ENCODE measurements at places on chromosomes 2 and 18.

- no peak for DNase-seq
Observed at GRCh38 chr2:74685408-74685807, 31.4 kb downstream of the SEMA4F start.

DNA sequence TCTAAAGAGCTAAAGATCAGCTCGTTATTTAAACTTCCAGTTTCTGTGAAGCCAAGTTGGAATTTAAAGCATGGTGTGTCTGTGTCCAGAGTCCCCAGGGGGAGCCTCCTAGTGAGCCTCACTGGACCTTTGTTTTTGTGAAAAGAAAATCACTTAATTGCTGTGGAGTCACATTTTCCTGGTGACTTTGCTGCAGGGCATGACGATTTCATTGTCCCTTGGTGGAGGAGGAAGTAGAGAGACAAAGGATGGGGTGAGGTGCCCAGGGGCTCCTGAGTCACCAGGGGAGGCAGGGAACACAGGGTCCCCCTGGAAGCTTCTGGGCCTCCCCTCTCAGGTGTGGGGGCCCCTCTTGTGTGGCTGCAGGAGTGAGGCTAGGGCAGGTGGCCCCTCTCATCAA lies 19.7 kb downstream of the ATP6V1C2 start:
- DNase-seq: no peak

GRCh38 chr2:64054161-64054915 lies 35.1 kb upstream of the VPS54 start:
- DNase-seq: no peak

GRCh38 chr2:27765621-27766286 lies 5.8 kb upstream of the MRPL33 start:
- DNase-seq: peak; percentile 29

DNA sequence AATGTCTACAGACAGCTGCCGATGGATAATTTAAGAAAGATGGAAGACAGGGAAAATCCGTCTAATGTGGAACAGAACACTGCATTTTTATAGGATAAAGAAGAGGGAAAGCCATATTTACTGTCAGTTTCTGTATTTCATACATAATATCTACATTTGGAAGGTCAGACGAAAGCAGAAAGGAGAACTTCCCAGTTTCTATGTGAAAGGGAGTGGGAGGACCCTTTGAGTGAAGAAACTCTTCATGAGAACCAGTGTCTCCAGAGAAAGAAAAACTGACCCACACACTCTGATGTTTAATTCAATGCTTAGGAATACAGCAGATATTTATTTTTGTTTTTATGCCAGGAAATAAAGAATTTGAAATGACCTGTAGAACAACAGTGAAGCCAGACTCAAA lies 127.2 kb downstream of the CALCRL start:
- no peak for DNase-seq

- no peak for DNase-seq
Observed at GRCh38 chr2:37641582-37642171, 29.8 kb downstream of the CDC42EP3 start.

- DNase-seq: no peak
Observed at GRCh38 chr2:177324797-177325196, 60.3 kb upstream of the NFE2L2 start.

DNA sequence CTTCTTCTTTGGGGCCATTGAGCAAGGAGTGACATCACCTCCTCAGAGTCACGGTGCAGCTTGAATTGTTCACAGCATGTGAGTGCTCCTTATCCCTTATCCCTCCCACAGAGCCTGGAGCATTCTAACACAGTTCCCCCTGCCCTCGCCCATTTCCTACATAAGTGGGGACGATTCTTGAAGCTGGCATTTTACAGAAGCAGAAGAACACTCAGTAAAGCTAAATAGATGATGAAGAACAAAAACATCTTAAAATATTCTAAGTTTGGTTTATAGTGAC lies 135.8 kb upstream of the APCDD1 start:
- DNase-seq: no peak

DNA sequence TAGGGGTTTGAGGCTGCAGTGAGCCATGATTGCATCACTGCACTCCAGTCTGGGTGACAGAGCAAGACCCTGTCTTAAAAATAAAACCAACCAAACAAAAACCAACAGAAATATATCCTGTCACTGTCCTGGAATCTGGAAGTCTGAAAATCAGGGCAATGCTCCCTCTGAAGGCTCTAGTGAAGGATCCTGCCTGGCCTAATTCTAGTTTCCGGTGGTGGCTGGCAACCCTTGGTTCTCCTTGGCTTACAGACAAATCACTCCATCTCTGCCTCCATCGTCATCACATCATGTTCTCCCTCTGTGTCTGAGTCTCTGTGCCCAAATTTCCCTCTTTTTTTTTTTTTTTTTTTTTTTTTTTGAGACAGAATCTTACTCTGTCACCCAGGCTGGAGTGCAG lies 15.9 kb upstream of the VPS4B start:
- DNase-seq: no peak

GRCh38 chr2:61044636-61045035 lies 21.0 kb upstream of the SANBR start:
- DNase-seq: peak; percentile 11

- DNase-seq: no peak
Observed at GRCh38 chr2:212908682-212909435, 242.6 kb downstream of the IKZF2 start.

- DNase-seq: no peak
Observed at GRCh38 chr18:76502551-76502950, 7.5 kb upstream of the ZNF516 start.
